ENCODE measurements at places on chromosomes 6 and 20. TPM values are rescaled to one million over a fixed set of nuclear protein-coding genes. Genes with fewer than 3 reads are reported as not detected.

DNA sequence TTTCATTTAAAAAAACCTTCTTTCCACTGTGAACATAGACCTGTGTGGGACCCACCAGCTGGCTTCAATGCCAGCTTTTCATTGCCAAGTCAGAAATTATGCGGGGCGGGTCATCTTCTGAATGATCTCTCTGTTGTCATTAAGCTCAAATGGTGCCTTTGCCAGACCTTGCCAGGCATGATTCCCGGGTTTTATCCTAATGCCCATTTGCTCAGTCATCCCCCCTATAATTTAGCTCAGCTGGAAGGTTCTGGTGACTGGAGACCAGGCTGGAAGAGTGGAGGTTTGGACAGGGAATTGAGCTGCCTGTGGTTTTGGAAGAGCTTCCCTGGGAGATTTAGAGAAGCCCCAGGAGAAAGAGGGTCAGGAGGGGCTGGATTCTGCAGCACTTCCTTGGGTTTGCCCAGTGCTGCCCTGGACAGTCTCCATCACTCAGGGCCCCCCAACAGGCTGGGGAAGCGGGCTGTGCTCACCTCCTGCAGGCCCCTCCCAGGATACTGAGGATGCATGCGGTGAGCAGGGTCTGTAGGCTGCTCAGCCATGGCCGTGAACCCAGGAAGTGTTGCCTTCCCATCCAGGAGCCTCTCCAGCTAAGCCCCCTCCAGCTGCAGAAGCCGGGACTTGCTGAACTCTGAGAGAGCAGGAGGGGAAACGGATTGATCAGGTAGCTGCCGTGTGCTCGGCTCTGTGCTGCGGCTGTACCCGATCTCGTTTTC lies 273.0 kb downstream of the CDH4 start:
- H3K4me1 ChIP-seq = peaks cover 2% of the 10 kb centered on the region
- H3K27ac ChIP-seq = no peak overlapping the region
- DNase-seq = no peak
- no peaks in the 10 kb centered on the region for H3K27me3 ChIP-seq
- no peaks in the 10 kb centered on the region for H3K36me3 ChIP-seq

- no peak overlapping the region for H3K4me3 ChIP-seq
- no peaks in the 10 kb centered on the region for H3K27me3 ChIP-seq
- H3K27ac ChIP-seq = no peak overlapping the region
- DNase-seq = peak; percentile 87
- H3K36me3 ChIP-seq = no peaks in the 10 kb centered on the region
These were observed 41.1 kb upstream of the TMEM170B start for GRCh38 chr6:11496152-11497060.

DNA sequence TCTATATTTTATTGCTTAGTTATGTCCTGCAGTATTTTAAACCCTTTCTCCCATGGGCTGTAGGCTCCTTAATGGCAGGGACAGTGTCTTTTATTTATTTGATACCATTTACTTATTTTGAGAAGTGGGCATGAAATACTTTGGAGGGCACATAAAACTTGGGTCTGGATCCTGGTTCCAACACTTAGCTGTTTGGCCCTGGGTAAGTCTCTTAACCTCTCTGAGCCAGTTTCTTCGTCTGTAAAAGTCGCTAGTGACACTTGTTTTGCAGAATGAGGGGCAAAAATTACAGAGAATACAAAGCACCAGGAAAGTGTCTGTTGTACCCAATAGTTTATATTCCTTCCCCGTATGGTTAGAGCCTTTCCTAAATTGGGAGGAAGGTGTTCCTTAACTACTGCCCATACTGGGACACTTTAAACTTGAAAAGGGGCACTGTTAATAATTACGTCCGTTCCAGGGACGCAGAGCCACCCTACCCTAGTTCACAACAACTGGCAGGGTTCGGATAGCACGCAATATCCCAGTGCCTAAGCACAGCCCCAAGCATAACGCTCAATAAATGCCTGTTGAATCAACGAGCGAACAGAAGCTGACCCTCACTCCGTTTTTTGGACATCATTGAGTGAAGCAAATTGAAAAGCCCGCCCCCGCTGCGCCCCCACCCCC lies 6.0 kb upstream of the ARMC12 start:
- peak overlapping the region; percentile 87 for H3K27ac ChIP-seq
- no peaks in the 10 kb centered on the region for H3K36me3 ChIP-seq
- H3K27me3 ChIP-seq = no peaks in the 10 kb centered on the region
- peaks cover 83% of the 10 kb centered on the region for H3K4me1 ChIP-seq

DNA sequence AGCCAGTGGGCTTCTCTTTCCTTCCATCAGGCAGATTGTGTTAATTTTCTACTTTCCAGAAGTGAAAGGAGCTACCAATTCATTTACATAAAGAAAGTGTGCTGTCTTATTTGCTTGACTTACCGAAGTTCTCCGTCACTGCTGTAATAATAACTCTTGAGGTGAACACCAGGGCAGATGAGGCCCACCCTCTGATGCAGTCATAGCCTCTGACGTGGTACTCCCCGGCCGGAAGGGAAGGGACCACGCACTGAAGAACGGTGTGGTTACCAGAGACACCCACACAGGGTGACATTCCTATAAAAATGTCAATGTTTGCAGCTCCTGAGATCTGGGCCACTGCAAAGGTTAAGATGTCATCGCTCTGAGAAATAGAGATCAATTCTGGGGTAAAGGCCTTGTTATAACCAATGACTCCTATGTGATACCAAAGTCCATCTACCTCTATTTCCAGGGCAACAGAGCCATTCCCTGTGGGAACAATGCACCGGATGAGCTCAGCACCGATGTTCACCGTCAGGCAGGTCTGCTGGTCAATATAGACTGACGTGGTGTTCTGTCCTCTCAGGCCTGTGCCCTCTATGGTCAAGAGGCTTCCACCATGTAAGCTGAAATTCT lies 62.9 kb downstream of the PKHD1 start:
- no peak overlapping the region for H3K4me3 ChIP-seq
- peaks cover 10% of the 10 kb centered on the region for H3K27me3 ChIP-seq
- no peaks in the 10 kb centered on the region for H3K36me3 ChIP-seq
- no peak for DNase-seq
- no peaks in the 10 kb centered on the region for H3K4me1 ChIP-seq

DNA sequence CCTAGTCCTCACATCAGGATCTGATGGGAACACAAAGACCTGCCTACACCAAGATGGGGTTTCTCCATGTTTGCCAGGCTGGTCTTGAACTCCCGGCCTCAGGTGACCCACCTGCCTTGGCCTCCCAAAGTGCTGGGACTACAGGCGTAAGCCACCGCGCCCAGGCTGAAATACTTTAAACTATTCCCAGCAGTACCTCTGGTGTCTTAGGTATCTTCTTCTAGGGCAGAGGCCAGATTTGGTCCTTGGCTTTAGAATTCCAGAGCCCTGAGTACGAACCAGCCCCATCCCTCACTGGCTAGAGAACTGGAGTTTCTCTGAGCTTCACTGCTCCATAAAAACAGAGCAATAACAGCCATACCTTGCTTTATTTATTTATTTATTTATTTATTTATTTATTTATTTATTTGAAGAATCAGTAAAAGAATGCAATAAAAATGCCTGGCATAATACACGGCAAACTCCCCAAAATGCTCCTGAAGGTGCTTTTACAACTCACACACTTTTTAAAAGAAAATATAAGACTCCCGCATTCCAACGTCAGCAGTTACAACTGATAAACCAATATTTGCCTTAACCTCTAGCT lies 312.1 kb downstream of the TFAP2C start:
- no peak overlapping the region for H3K4me3 ChIP-seq
- H3K27me3 ChIP-seq = peaks cover 12% of the 10 kb centered on the region
- H3K4me1 ChIP-seq = no peaks in the 10 kb centered on the region
- H3K27ac ChIP-seq = no peak overlapping the region

DNA sequence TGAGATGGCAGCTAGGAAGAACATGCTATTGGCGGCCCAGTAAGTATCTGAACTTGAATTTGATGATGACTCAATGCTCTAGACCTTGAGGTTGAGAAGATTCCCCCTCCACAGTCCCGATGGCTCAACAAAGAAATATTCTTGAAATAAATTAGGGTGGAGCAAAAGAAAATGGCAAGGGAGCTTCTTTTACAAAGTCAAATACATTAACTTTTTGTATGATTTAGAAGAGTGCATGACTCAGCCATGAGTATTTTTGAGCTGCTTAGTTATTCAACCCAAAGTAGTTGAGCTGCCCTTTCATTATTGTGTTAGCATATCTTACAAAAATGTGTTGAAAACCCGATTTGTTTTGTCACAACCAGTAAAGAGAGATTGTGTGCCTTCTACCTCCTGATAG lies 7.6 kb downstream of the TFAP2C start:
- no peak for DNase-seq
- no peaks in the 10 kb centered on the region for H3K4me1 ChIP-seq
- no peak overlapping the region for H3K27ac ChIP-seq
- peaks cover 33% of the 10 kb centered on the region for H3K27me3 ChIP-seq
- no peak overlapping the region for H3K4me3 ChIP-seq

GRCh38 chr6:112457886-112458285 lies 110.8 kb downstream of the RFPL4B start:
- no peaks in the 10 kb centered on the region for H3K4me1 ChIP-seq
- H3K4me3 ChIP-seq = no peak overlapping the region
- H3K36me3 ChIP-seq = no peaks in the 10 kb centered on the region
- DNase-seq = no peak
- H3K27ac ChIP-seq = no peak overlapping the region
- H3K27me3 ChIP-seq = no peaks in the 10 kb centered on the region

SF3B5 gene
- total RNA-seq = 176 TPM

SPO11 gene
- total RNA-seq = not detected

- no peaks in the 10 kb centered on the region for H3K36me3 ChIP-seq
- H3K4me3 ChIP-seq = no peak overlapping the region
- H3K4me1 ChIP-seq = no peaks in the 10 kb centered on the region
These were observed 77.0 kb upstream of the MAP3K7 start for GRCh38 chr6:90663873-90664272.

GRCh38 chr6:156564807-156565149 lies 212.4 kb upstream of the ARID1B start:
- no peak overlapping the region for H3K4me3 ChIP-seq
- no peak for DNase-seq
- H3K4me1 ChIP-seq = peaks cover 5% of the 10 kb centered on the region
- peaks cover 2% of the 10 kb centered on the region for H3K36me3 ChIP-seq
- H3K27ac ChIP-seq = no peak overlapping the region
- H3K27me3 ChIP-seq = peaks cover 2% of the 10 kb centered on the region

BICRAL gene
- total RNA-seq = 7.9 TPM

DNA sequence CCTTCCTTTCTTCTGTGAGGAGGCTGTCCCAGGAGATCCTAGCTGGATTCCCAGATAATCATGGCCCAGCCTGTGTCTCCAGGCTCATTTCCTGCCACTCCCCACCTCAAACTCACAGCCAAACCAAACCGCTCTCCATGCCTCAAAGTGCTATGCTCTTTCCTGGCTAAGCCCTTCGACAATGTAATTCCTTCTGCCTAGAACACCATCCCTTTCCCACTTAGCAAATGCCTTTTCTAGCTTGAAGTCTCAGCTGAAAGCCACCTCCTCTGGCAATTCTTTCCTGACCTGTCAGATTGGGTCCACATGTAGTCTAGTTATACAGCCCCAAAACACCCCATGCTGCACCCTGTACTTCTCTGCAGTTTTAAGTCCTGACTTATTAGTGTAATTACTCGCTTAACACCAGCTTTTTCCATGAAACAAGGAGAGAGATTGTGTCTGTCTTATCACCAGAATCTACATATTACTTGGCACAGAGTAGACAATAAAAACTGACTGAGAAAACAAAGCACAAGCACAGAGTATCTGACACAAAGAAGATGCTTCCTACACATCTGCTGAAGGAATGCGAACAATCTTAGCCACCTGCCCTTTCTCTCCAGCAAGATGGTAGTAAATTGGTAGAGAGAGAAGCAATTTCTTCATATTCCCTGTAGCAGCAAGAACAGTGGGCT lies 5.4 kb downstream of the TRIM26 start:
- DNase-seq = no peak
- H3K27me3 ChIP-seq = no peaks in the 10 kb centered on the region

DNA sequence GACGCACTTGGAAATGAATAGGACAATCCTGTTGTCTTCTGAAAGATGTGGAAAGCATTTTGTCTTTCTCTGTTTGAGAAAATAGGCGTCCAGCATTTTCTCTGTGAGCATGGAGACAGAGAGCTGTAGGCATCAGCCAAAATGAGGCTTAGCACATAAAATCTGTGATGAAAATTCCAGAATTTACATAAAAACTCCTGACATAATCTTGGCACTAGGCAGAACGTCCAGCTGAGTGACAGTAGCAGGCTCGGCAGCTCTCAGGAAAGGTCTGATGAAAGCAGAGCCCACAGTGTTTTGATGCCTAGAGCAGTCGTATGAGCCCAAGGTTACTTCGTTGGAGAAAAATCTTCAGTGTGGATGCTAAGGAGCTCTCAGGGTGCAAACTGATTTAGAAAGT lies 543.3 kb upstream of the MAP3K7 start:
- H3K4me3 ChIP-seq = no peak overlapping the region
- DNase-seq = no peak
- H3K27me3 ChIP-seq = no peaks in the 10 kb centered on the region

DNA sequence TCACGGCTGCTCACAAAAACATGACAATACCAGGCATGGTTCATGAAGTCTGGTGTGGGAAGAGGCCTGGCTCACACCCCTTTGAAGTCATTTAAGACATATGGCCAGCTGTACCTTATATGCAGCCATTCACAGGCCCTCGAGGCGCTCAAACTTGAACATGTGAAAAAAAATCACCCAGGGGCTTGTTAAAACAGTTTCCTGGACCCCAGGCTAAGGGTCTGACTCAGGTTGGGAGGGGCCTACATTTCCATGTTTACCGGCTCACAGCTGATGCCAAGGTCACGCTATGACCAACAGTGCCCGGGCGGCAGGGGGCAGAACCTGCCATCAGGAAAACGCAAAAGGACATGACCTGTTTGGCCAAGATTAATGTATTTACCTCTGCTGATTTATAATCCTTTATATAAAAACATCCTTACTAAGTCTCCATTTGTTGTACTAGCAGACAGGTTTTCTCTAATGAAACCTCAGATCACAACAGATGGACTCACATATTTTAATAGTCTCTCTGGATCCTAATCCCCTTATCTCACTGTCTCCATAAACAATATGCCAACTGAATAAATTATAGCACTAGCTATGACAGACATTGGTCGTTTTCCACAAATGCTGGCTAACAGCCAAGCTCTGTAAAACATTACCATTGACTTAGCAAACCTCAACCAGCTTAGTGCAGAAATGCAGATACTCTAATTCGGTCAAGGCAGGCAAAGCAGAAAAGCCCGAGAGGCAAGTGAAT lies 19.9 kb downstream of the EZR start:
- H3K36me3 ChIP-seq = peaks cover 18% of the 10 kb centered on the region
- peaks cover 86% of the 10 kb centered on the region for H3K4me1 ChIP-seq
- H3K27ac ChIP-seq = peak overlapping the region; percentile 68
- H3K27me3 ChIP-seq = no peaks in the 10 kb centered on the region

GRCh38 chr6:133542056-133542821 lies 301.1 kb downstream of the EYA4 start:
- no peaks in the 10 kb centered on the region for H3K36me3 ChIP-seq
- H3K27ac ChIP-seq = no peak overlapping the region
- H3K4me3 ChIP-seq = no peak overlapping the region
- no peaks in the 10 kb centered on the region for H3K4me1 ChIP-seq

- H3K4me1 ChIP-seq = peaks cover 6% of the 10 kb centered on the region
- no peak for DNase-seq
- no peaks in the 10 kb centered on the region for H3K36me3 ChIP-seq
- peaks cover 48% of the 10 kb centered on the region for H3K27me3 ChIP-seq
These were observed 197.0 kb downstream of the BMP7 start for GRCh38 chr20:57069442-57069841.

- no peak overlapping the region for H3K4me3 ChIP-seq
- no peaks in the 10 kb centered on the region for H3K4me1 ChIP-seq
These were observed 16.4 kb downstream of the SOX4 start for GRCh38 chr6:21609881-21610329.

Measured in activated naive CD4-positive, alpha-beta T cell treated with anti-CD3 and anti-CD28 coated beads for 36 hours (primary cell).